Keratinocyte (primary cell): ENCODE measurements at places on chromosomes 16 and 17. TPM values are rescaled to one million over a fixed set of nuclear protein-coding genes. Genes with fewer than 3 reads are reported as not detected.

The GUCY2D gene
- polyA plus RNA-seq: 0.25 to 0.42 TPM in 2 of 3 replicates, not detected in the other

The GJD3 gene
- not detected in 3 replicates for polyA plus RNA-seq

DNA sequence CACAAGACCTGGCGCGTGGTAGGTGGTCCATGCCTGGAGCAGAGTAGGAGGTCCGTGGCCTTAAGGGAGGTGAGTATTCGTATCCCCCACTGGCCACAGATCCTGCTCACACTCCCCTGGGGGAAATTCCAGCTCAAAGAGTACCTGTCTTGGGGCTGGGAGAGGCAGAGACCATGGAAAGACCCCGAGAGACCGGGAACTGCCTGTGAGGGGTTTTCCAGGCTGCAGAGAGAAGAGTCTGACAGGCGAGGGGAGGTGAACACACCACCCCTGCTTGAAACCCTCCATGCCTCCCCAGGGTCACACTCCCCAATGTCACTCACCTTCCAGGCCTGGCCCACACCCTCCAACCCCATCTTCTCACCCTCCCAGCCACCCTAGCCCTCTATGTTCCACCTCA, 12.6 kb upstream of the SNN start:
- no peak for DNase-seq

GRCh38 chr17:3977387-3977786, 13.2 kb upstream of the ATP2A3 start:
- no peak for DNase-seq

DNA sequence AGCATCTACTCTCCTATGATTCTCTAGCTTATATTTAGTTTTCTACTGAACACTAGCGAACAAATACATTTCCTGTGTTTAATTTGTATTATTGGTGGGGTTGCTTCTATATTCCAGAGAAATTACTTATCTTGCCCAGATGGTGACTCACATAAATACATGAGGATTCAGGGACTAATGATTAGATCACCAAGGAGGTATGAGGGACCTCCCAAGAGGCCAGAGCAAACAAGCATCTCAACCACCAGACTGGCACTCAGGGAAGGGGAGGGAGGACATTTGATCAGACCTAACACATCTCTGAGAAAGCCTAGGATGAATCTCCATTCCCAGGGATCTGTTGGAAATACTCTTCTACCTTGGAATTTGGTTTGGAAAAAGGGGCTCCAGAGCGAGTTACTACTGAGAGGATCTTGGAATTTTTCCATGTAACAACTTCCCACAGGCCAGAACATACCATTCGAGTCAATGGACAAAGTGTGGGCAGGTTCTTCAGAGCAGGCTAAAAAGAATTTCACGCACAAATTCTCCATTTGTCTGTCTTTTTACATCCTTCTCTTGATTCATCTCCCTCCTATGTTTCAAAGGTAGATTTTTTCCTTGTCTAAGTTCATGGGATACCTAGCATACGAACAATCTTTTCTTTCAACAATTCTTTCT, 262.6 kb upstream of the MYOCD start:
- no peak for DNase-seq
